ENCODE measurements at places on chromosomes 4 and X.

DNA sequence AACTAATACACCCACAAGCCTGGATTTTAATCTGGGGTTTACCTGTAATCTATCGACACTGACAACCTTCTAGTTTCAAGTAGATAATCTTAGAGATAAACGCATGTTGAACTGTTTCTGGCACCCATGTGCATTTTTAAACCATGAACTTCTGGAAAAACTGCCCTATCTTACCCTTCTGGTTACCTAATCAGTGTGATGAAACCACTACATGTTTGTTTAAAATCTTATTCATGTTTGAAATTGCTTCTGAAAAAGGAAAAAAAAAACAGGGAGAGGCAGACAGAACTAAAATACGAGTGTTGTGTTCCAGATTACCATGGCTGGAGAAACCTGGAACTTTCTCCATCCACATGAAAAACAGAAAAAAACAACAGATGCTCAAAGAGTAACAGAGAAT lies 139.3 kb downstream of the MID1IP1 start:
- no peak for DNase-seq

DNA sequence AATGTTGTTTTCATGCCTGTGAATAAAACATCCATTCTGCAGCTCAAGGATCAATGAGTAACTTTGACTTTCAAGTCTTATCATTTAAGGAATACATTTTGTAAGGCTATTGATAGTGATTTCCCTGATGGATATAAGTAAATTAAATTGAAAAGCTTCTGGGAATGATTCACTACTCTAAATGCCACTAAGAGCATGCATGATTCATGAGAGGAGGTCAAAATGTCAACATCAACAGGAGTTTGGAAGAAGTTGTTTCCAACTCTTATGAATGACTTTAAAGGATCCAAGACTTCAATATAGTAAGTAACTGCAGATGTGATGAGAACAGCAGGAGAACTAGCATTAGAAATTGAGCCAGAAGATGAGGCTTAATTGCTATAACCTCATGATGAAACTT lies 1487.3 kb downstream of the PCDH7 start:
- no peak for DNase-seq

DNA sequence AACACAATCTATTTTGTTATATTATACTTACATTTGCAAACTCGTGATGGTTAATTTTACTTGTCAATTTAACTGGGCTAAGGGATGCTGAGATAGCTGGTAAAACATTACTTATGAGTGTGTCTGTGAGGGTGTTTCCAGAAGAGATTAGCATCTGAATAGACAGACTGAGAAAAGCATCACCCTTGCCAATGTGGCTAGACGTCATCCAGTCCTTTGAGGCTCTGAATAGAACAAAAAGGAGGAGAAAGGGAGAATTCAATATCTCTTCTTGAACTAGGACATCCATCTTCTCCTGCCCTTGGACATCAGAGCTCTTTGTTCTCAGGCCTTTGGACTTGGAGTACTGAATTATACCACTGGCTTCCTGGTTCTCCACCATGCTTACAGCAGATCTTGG lies 154.6 kb downstream of the EPHA5 start:
- DNase-seq, result no peak

DNA sequence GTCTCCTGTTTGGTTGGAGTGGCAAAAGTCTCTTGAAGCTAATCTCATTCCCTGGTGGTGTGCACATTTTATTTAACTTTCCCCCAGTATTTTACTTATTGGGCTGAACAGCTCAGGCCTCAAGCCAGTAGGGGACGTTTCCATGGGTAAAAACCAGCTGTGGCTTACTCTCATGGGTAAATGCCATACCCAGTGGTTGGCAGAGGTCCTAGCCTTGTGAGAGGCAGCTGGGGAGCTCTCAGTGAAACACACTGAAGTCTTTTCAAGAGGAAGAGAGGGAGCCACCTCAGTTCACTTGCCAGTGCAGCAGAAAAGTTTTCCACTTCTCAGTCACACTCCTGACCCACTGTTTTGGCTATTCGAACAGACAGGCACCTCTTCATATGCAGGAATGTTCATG lies 1964.2 kb downstream of the ARAP2 start:
- no peak for DNase-seq

DNA sequence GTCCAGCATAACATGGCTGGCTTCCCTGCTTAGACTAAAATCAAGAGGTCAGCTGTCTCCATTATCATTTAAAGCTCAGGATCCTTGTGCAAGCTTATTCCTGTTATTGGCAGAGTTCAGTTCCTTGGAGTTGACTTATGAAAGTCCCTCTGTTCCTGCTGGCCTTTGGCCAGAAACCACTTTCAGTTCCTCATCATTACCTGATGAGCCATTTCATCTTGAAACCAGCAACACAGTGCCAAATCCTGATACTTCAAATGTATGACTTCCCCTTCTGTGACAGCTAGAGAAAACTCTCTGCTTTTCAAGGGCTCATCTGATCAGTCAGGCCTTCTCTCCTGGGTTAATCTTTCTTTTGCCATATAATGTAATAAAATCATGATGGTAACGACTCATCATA lies 110.6 kb upstream of the FSTL5 start:
- DNase-seq, result no peak

DNA sequence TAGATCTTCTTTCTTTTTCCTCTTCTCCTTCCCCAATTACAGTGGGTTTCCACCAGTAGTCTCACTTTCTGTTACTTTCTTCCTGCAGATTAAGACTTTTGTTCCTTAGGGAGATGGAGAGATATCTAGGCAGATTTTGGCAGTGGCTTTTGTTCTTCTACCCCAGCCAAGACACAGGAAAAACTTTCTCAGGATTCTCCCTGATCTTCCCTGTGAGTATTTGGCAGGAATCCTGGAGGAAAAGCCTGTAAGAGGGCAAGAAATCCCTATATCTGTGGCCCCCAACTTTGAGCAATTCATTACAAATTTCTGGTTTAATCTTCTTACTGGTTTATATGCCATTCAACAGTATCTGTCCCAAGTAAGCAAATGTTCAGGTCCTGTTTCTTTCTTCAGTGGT lies 21.9 kb downstream of the SLC9A7 start:
- no peak for DNase-seq

- DNase-seq, result no peak
Observed at GRCh38 chrX:110511238-110511637, 152.6 kb downstream of the RTL9 start.

GRCh38 chr4:6435010-6435409 lies 37.4 kb downstream of the PPP2R2C start:
- DNase-seq, result no peak

- DNase-seq, result no peak
Observed at GRCh38 chr4:26239801-26240200, 81.0 kb upstream of the RBPJ start.

DNA sequence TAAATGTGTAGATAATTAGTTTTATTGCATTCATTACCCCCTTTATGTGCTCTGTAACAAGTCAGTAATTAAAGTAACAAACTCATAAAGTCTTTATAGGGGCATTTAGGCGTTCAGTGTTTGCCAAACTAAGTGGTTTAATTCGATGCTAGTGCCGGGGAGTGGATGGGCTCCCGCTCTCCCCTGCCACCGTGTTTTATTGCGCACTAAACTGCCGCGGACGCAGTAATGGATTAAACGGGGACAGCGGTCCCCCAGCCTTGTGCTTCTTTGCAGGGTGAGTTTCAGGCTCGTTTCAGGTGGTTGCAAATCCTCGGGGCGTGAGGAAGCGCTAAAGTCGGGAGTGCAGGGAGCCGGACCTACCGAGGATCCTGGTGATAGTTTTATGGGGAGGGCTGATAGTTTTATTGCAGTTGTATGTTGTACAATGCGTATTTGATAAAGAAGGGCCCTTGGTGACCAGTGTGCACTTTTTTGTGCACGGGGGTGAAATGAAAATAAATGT lies 1.6 kb upstream of the PHOX2B start:
- no peak for DNase-seq

- DNase-seq, result no peak
Observed at GRCh38 chr4:151218343-151218742, 58.6 kb upstream of the PRSS48 start.
